ENCODE measurements at places on chromosomes 1 and 21.

DNA sequence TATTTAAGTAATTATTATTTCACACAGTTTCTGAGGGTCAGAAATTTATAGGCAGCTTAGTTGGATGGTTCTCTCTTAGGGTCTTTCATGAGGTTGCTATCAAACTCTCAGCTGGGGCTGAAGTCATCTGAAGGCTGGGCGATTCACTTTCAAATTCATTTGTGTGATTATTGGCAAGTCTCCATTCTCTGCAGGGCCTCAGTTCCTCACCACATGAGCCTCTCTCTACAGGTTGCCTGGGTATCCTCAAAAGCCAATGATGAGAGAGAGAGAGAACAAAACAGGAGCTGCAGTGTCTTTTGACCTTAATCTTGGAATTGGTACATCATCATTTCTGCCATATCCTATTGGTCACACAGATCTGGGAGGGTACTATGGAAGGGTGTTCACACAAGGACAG is 29.6 kb upstream of the COG2 start:
- H3K36me3 ChIP-seq = no peaks in the 10 kb centered on the region
- no peaks in the 10 kb centered on the region for H3K4me1 ChIP-seq
- no peaks in the 10 kb centered on the region for H3K27me3 ChIP-seq
- no peak overlapping the region for H3K27ac ChIP-seq
- no peak overlapping the region for H3K4me3 ChIP-seq

GRCh38 chr1:63127376-63127775 is 195.0 kb upstream of the FOXD3 start:
- no peak overlapping the region for H3K4me3 ChIP-seq
- no peaks in the 10 kb centered on the region for H3K4me1 ChIP-seq
- H3K27me3 ChIP-seq = no peaks in the 10 kb centered on the region
- H3K36me3 ChIP-seq = no peaks in the 10 kb centered on the region

- no peak overlapping the region for H3K4me3 ChIP-seq
- no peaks in the 10 kb centered on the region for H3K27me3 ChIP-seq
- H3K4me1 ChIP-seq = peaks cover 21% of the 10 kb centered on the region
These were observed 111.1 kb downstream of the FNBP1L start for GRCh38 chr1:93559045-93559444.

DNA sequence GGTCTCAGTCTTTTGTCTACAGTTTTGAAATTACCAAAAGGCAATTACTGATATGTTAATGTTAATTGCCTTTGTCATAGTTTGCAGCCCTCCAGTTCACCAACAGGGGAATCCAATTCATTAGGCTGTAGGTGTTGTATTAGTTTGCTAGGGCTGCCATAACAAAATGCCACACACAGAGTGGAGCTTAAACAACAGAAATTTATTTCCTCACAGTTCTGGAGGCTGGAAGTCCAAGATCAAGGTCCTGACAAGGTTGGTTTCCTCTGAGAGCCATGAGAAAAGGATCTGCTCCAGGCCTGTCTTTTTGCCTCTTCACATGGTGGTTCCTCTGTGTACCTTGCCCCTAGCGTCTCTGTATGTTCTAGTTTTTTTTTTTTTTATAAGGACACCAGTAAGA is 1.3 kb downstream of the RTCA start:
- no peaks in the 10 kb centered on the region for H3K27me3 ChIP-seq
- peaks cover 10% of the 10 kb centered on the region for H3K4me1 ChIP-seq
- DNase-seq = no peak
- no peak overlapping the region for H3K27ac ChIP-seq
- peak overlapping the region; percentile 75 for H3K4me3 ChIP-seq
- H3K36me3 ChIP-seq = peaks cover 32% of the 10 kb centered on the region

DNA sequence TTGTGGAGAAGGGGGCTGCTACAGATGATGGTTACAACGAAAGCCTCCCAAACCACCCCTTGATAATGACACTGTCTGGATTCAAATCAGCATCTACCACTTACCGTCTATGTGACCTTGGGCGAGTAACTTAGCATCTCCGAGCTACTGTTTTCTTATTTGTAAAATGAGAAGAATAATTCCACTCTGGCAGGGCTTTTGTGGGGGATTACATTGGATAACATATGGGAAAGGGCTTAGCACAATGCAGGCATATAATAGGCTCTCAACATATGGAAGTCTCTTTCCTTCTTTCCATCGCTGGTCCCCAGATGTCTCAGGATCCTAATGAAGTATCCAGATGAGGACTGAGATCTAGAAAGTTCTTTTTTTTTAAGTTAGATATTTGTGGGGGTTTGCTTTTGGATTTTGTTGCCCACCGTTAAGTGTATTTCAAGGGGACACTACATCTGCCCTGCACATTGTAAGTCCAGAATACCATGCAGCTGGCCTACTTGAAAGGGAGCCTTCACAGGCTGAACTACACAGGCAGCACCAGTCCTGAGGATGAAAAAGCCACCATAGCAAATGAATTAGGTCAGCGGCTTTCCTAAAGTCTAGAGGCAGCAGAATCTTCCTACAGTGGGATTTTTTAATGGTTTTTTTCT is 172.2 kb upstream of the IRF2BP2 start:
- H3K4me1 ChIP-seq = no peaks in the 10 kb centered on the region
- H3K27ac ChIP-seq = no peak overlapping the region
- peaks cover 41% of the 10 kb centered on the region for H3K27me3 ChIP-seq

- no peaks in the 10 kb centered on the region for H3K36me3 ChIP-seq
- H3K27me3 ChIP-seq = no peaks in the 10 kb centered on the region
These were observed 33.2 kb downstream of the PRAMEF20 start for GRCh38 chr1:13443335-13443979.

- no peaks in the 10 kb centered on the region for H3K27me3 ChIP-seq
- no peak overlapping the region for H3K4me3 ChIP-seq
- H3K36me3 ChIP-seq = no peaks in the 10 kb centered on the region
- peaks cover 29% of the 10 kb centered on the region for H3K4me1 ChIP-seq
These were observed 36.9 kb upstream of the NEK7 start for GRCh38 chr1:198119906-198120305.

- H3K4me1 ChIP-seq = peaks cover 17% of the 10 kb centered on the region
- H3K4me3 ChIP-seq = no peak overlapping the region
- no peak overlapping the region for H3K27ac ChIP-seq
- no peaks in the 10 kb centered on the region for H3K27me3 ChIP-seq
- no peak for DNase-seq
These were observed 80.2 kb downstream of the LRRC8D start for GRCh38 chr1:89900791-89901708.

GRCh38 chr1:2547210-2548067 is 8.7 kb upstream of the TNFRSF14 start:
- H3K4me1 ChIP-seq = peaks cover 31% of the 10 kb centered on the region
- no peaks in the 10 kb centered on the region for H3K36me3 ChIP-seq
- no peaks in the 10 kb centered on the region for H3K27me3 ChIP-seq
- no peak for DNase-seq
- H3K4me3 ChIP-seq = peak overlapping the region; percentile 44
- peak overlapping the region; percentile 96 for H3K27ac ChIP-seq

DNA sequence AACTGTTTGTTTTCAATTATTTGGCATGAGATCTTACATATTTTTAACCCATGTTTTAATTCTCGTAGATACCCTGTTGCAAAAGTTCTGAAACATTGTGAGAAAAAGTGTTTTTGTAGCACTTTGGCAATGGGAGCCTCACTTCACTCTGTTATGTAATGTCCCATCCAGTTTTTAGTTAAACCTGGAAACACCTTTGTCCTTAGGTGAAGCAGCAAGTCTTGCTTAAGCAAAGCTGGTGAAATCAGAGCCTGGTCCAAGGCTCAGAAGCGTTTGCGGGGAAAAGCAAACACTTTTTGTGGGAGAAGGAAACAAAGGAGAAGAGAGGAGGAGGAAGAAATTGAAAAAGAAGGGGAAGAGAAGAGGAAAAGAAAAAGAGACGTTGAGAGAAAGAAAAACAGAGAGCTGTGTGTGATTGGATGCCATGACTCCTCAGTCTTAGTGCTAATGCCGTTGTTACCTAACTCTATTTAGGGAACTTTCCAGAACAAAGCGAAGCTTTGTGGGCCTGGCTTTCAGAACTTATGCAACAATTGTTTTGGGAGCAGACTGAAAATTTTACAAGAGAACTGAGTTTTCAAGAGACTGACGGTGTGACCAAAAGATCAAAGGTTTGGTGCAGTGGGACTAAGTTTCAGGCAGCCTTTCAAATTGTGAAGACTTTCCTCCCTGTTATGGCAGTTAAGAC is 93.1 kb downstream of the NTMT2 start:
- no peak overlapping the region for H3K4me3 ChIP-seq
- H3K27me3 ChIP-seq = no peaks in the 10 kb centered on the region
- no peak for DNase-seq
- H3K36me3 ChIP-seq = no peaks in the 10 kb centered on the region
- no peaks in the 10 kb centered on the region for H3K4me1 ChIP-seq
- no peak overlapping the region for H3K27ac ChIP-seq

- H3K27ac ChIP-seq = no peak overlapping the region
- no peaks in the 10 kb centered on the region for H3K4me1 ChIP-seq
- H3K27me3 ChIP-seq = no peaks in the 10 kb centered on the region
- DNase-seq = no peak
These were observed 14.4 kb downstream of the CXADR start for GRCh38 chr21:17527240-17527639.

- peak; percentile 79 for DNase-seq
- H3K4me1 ChIP-seq = peaks cover 2% of the 10 kb centered on the region
- peak overlapping the region; percentile 28 for H3K27ac ChIP-seq
- H3K27me3 ChIP-seq = no peaks in the 10 kb centered on the region
- no peaks in the 10 kb centered on the region for H3K36me3 ChIP-seq
These were observed 45.2 kb upstream of the DPT start for GRCh38 chr1:168774241-168774640.

GRCh38 chr1:165612062-165612461 is 19.0 kb upstream of the MGST3 start:
- peaks cover 11% of the 10 kb centered on the region for H3K27me3 ChIP-seq
- no peak for DNase-seq
- no peak overlapping the region for H3K4me3 ChIP-seq
- H3K27ac ChIP-seq = no peak overlapping the region
- H3K4me1 ChIP-seq = no peaks in the 10 kb centered on the region

- peak; percentile 64 for DNase-seq
- peak overlapping the region; percentile 49 for H3K27ac ChIP-seq
- no peaks in the 10 kb centered on the region for H3K27me3 ChIP-seq
- no peaks in the 10 kb centered on the region for H3K4me1 ChIP-seq
- H3K4me3 ChIP-seq = no peak overlapping the region
- no peaks in the 10 kb centered on the region for H3K36me3 ChIP-seq
These were observed 29.8 kb upstream of the LRRC38 start for GRCh38 chr1:13543451-13544220.

GRCh38 chr1:157968946-157969345 is 24.5 kb upstream of the KIRREL1 start:
- peak; percentile 32 for DNase-seq
- no peak overlapping the region for H3K27ac ChIP-seq
- H3K4me1 ChIP-seq = peaks cover 10% of the 10 kb centered on the region
- no peak overlapping the region for H3K4me3 ChIP-seq
- H3K27me3 ChIP-seq = no peaks in the 10 kb centered on the region

DNA sequence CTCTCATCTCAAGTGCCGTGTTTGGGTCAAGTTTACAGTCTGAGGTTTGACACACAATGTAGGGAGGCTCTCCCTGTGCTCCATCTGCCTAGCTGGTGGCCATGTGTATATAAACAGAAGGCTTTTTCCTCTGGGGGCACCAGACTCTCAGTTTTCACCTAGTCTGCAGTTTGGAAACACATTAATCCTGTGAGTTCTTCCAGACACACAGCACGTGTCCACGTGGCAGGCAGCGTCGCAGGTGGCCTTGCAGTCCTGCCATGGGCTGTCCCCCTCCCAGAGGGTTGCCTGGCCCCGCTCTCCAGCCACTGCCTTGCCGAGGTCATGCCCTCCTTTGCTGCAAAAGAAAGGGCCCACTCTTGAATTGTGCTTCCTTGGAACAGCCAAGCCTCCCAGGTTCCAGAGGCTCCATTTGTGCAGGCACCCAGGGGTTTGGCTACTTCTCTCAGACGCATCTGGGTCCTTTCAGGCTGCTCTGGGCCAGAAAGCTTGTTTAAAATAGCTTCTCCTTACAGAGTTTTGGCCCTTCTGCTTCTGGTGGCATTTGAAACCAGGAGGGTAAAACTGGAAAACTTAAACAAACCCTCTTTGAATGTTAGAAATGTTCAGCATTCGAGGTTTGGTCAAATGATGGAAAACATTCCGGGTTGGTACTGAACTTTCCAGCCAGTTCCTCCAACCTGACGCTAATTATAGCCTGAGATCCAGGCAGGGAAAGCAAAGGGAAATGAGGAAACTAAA is 4.4 kb upstream of the RUNX1 start:
- H3K27me3 ChIP-seq = no peaks in the 10 kb centered on the region
- H3K4me1 ChIP-seq = peaks cover 7% of the 10 kb centered on the region
- H3K36me3 ChIP-seq = no peaks in the 10 kb centered on the region

DNA sequence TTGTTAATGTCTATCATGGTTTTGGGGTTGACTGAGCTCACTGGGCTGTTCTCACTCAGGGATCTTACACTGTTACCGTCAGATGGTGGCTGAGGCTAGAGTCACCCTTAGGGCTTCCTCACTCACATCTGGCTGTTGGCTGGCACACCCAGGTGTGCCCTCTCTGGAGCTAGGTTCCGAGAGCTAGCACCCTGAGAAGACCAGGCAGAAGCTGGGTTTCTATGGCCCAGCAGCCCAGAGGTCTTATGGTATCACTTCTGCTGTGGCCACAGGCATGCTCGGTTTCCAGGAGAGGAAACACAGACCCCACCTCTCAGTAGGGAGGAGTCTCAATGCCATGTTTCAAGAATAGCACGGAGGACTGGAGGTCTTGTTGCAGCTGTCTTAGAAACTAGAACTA is 20.7 kb upstream of the KIF1B start:
- no peaks in the 10 kb centered on the region for H3K4me1 ChIP-seq
- no peak overlapping the region for H3K27ac ChIP-seq
- no peak for DNase-seq
- no peaks in the 10 kb centered on the region for H3K27me3 ChIP-seq
- no peak overlapping the region for H3K4me3 ChIP-seq

DNA sequence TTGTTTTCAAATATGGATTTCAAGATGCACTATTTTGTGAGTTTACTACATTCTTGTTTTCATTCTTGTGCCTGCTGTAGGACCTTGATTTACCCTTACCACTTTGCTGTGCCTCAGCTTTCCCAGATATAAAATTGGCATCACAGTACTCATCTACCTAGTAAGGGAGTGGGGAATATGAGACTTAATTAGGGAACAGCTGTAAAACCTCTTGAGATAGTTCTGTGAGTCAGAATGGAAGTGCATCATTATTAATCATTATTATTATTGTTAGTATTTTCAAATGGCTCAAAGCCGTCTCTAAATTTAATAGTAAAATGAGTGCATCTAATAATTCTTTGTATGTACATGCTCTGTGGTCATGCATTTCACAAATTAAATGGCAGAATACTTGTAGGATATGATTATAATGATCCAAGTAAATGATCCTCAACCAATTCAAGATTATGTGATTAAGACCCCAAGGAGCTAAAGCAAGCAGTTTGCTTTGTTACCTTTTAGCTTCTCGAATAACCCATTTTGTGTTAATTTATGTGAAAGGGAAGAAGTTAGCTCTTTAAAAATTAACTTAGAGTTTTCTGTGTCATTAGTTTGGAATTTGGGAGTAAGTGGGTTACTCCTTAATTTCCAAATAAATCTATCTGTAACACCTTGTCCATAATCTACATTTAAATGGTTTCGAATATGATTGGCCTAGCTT is 155.4 kb downstream of the NFIA start:
- DNase-seq = no peak
- no peak overlapping the region for H3K4me3 ChIP-seq
- H3K36me3 ChIP-seq = no peaks in the 10 kb centered on the region
- H3K27ac ChIP-seq = no peak overlapping the region
- no peaks in the 10 kb centered on the region for H3K4me1 ChIP-seq
- H3K27me3 ChIP-seq = no peaks in the 10 kb centered on the region
